ENCODE measurements at places on chromosomes 12 and 14.

GRCh38 chr14:54920052-54920451 lies 17.4 kb upstream of the GCH1 start:
- no peak for DNase-seq

- no peak for DNase-seq
These were observed 234.3 kb upstream of the PLEKHG7 start for GRCh38 chr12:92468358-92469020.

DNA sequence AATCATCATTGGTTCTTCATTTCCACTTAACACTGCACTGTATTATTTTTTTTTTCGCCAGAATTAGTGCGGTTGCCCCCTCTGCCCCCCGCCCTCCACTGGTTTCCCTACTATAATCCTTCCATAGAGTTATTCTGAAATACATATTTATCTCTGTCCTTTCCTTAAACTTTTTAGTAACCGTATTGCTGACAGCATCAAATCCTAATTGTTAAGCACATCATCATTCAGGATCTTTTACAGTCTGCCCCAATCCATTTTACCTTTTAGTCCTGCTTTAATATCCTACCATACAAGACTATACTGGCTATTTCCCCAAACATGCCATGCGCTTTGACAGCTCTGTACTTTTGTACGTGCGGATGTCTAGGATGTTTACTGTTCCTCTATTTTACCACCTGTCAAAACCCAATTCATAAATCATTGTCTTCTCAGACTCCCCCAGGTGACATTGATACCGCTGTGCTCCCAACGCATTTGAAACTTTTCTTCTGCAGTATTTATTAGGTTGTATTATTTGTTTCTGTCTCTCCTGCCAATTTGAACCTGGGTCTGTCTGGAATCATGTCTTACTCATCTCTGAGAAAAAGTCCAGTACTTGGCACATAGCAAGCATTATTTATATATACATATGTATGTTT lies 1.0 kb downstream of the FGFR1OP2 start:
- DNase-seq, result no peak

- DNase-seq, result no peak
These were observed 6.8 kb downstream of the KRT71 start for GRCh38 chr12:52546126-52546525.

Data from gastrocnemius medialis (tissue), 4 donors.